NCI-H146 (cell line): ENCODE measurements at places on chromosomes 7 and 10.

- DNase-seq: no peak
These were observed 143.9 kb upstream of the SEMA3C start for GRCh38 chr7:81062755-81063154.

GRCh38 chr7:26454180-26454579, 162.5 kb downstream of the SNX10 start:
- no peak for DNase-seq

GRCh38 chr10:71648254-71648932, 71.2 kb downstream of the C10orf105 start:
- DNase-seq: no peak

GRCh38 chr10:43193496-43194080, 55.3 kb downstream of the CSGALNACT2 start:
- DNase-seq: no peak

GRCh38 chr7:26667514-26668133, 196.8 kb downstream of the SKAP2 start:
- DNase-seq: peak; percentile 98

DNA sequence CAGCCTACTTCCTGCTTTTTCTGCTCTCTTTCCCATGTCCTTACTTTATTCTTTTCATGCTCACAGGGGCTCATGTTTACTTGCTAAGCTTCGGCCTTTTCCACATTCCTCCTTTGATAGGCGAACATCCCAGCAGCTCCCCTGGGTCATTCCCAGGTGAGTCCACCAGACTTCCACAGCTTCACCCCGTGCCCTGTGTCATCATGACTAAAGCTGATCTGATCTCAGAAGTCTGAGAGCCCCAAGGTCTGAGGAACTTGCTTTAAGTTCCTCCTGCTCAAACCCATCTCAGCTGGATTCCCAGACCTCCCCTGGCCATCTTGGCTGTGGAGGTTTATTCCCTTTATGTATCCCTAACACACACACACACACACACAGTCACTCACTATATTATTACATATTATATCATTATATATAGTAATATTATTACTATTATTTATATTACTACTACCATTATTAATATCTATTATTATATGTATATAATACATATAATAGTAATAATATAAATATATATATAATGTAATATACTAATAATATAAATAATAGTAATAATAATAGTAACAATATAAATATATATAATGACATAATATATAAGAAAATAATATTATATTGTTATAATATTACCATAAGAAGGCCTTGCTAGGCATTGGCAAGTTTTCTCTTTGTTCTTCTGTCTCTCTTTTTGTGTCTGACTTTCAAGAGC, 295.9 kb downstream of the PTEN start:
- no peak for DNase-seq

DNA sequence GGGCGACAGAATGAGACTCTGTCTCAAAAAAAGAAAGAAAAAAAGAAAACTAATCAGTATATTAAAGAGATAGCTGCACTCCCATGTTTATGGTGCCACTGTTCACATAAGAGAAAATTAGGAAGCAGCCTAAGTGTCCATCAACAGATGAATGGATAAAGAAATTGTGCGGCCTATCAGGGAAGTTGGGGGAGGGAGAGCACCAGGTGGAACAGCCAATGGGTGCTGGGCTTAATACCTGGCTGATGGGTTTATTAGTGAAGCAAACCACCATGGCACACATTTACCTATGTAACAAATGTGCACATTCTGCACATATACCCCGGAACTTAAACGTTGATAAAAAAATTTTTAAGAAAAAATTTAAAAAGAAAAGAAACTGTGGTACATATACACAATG, 9.0 kb upstream of the PRRT4 start:
- no peak for DNase-seq

- DNase-seq: no peak
These were observed 54.7 kb upstream of the MRLN start for GRCh38 chr10:59807629-59808620.

DNA sequence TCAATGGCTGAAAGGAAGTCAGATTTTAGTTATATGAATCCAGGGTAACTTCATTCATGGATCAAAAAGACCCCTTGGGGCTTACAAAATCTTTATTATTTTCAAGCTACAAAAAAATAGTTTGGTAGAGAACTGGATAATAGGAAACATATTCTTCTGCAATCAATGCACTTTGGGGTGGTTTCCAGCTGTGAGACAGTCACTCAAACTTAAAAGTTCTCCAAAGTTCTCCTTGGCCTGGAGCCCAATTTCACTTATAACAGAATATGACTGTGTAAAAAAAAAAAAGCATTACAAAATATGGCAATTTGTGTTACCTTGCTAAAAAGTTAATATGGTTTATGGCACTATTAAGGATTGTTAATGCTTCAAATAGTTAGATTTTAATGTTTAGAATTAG, 255.5 kb downstream of the AGMO start:
- no peak for DNase-seq

- DNase-seq: peak; percentile 7
These were observed 97.6 kb downstream of the SUGCT start for GRCh38 chr7:40232242-40232893.

GRCh38 chr7:75888464-75889222, 9.8 kb downstream of the RHBDD2 start:
- no peak for DNase-seq

DNA sequence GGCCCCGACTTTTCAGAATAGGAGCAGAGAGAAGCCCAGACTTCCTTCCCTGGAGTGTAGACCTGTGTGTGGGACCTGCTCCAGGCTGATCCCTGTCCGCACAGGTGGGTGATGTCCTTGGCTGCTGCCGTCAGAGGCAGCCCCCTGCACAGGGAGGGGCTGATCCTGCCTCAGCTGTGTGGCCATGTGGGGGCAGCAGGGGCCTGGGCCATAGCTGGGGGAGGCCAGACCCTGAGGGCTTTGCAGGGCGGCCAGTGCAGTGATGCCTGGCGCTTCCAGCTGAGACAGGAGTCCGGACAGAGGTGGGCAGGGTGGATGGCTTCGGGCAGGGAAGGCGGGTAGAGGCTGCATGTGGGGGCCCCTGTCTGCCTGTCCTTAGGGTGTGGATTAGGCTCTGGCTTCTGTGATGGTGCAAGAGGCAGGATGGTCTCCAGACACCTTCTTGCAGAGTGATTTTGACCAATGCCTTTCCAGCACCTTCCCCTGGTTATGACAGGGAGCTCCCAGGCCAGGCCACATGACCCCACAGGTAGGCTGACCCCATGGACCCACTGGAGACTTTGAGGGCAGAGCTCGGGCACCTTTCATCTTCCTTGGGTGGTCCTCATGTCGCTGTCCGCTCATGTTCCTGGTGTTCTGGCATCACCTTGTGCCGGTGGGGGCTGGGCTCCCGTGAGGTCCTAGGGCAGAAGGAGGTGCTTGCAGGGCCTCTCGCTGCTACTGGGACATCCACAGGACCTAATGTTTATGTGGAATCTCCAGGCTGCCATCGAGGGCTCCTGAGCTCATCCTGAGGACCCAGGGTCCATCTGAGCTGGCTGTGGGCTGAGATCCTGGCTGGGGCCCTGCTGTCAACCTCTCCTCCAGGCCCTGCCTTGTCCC, 141.5 kb downstream of the ADCY1 start:
- DNase-seq: no peak

- DNase-seq: no peak
These were observed 557 bp upstream of the LSM8 start for GRCh38 chr7:118183428-118183785.
